Right forelimb (tissue), 1 donor: ENCODE measurements at places on chromosomes 3 and 15.

DNA sequence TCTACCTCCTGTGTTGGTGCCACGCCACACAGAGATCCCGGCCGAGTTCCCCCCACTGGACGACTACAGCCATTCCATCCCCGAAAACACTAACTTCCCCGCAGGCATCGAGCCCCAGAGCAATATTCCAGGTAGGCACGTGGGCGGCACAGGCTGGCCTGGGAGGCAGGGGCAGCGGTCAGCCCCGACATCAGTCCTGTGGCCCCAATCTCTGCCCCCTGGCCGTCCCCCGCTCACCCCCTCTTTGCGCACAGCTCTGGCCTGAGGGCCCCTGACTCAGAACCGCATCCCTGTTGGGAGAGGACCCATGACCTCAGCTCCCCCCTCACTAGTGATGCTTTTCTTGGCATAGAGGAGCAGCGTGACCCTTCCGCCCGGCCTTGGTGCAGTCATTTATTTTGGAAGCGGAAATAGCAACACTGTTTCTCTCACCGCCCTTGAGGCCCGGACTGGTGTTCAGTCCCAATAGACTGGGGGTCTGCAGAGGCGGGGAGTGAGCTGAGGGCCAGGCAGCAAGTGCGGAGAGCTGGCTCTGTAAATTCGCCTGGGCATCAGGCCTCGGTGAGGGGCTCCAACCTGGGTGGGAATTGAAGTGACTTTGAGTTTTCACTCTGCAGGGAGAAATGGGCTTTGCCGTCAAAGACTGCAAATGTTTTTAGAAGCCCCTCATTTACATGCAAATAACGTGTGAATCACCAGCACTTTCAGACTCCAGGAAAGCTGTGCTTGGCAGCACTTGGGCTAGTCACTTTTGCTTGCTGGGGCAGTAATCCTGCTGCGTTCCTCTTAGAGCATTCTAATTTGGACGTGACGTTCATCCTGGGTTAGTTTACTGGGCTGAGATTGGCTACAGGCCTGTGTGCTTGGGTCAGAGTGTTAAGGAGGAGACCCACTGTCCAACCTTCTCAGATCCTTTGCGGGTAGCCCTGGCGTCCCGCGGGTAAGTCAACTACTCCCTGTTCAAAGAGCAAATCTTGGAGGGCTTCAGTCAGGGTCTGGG, 88.9 kb downstream of the AAGAB start:
- peak; percentile 58 for DNase-seq

GRCh38 chr15:101841656-101842055, 29.7 kb downstream of the OR4F15 start:
- no peak for DNase-seq

- no peak for DNase-seq
These were observed 201.4 kb downstream of the SSR3 start for GRCh38 chr3:156353563-156353962.

DNA sequence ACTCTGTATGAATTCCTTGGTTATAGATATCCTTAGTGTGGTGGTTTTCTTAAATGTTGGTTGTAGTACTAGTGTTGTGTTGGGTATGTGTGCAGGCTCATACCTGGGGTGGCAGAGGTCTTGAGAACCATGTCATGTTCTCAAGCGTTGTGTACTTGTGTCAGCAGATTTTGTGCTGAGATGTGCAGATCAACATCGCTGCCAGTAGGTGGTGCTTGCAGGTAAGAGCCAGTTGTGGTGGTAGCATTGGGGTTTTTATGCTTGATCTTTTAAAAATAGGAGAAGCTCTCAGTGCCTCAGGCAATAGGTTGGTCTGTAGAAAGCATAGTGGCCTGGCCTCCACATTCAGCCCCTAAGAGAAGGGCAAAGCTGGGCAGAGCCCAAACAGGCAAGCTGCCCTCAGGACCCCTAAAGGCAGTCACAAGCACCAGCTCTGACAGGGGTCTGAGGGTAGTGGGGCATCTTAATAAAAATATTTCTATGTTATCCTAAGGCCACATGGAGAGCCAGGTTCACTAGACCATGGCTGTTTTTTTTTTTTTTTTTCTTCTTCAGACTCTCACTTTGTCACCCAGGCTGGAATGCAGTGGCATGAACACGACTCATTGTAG, 164.0 kb downstream of the IL20RB start:
- no peak for DNase-seq

DNA sequence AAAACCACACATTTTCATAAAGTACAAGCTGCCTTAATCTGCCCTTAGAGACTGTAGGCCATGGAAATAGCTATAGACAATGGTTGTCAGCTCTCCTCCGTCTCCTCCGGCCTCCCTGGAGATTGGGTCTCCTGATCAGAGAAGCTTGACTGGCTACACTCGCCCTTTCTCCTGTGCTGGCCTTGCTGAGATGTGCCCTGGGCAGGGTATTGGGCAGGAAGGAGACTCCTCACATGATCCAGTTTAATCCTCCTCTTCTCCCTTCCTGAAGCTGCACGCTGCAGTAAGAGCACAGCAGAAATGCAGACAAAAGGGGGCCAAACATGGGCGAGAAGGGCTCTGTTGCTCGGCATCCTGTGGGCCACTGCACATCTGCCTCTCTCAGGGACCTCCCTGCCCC, at the start of gene SLC24A5:
Gene SLC24A5 (plus strand): TSS at position 246 of the 400 bp plus-strand sequence. CDS start 55 bp downstream, at position 301.
- DNase-seq: no peak

DNA sequence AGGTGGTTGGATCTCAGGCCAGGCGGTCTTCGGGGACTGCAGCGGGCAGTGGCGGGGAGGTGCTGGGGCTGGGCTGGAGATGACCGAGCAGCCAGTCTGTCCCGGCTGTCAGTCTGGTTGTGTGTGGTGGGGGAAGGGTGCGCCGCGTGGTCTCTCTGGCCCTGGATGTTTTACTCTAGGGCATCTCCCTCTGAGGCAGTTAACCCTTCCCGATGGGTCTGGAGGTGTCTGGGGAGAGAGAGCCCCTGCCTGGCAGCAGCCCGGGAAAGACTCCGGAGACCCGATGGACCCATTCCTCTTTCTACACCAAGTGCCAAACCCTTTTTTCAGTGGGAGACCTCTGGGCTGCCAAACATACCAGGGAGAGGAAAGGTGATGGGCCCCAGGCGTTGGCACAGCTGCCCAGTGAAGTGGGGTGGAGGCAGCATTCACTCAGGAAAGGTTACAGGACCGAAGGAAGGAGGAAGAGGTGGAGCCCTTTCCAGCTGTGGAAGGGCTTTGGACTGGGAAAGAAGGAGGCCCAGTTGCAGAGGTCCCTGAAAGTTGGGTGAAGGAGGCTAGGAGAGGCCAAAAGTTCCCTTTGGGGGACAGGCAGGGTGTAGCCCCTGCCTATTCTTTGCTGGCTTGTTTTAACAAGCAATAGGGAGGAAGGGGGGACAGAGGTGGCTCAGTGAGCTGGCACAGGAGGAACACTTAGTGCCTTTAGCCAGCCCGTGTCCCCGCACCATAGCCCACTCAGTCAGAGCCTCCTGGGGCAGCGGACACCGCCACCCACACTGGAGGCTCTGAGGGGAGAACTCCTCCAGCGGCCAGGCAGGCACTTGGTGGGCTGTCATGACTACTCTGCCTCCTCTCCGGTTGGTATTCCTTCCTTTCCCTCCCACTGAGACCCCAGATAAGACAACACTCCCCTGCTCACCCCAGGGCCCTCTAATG, 2.7 kb upstream of the BAHD1 start:
- no peak for DNase-seq

DNA sequence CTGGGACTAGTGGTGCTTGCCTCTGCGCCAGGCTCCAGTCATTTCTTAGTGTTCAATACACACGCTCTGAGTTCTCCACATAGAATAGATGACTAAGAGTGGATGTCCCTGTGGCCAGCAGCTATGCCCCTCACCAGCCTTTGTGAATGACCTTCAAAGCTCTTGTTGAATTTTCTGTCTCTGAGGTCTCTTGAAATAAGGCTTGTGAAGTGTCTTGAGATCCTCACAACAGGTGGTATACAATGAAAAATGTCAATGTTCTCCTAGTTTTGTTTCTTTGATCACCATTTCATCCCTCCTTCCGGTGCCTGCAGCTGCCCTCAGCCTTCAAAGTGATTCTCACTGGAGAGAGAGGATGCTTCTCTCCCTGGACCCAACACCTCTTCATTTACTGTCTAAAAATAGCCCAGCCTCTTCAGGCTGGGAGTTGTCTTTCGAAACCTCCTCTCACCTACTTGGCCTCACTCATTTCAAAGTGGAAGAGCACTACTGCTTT, 5.4 kb downstream of the MAPKBP1 start:
- DNase-seq: no peak

DNA sequence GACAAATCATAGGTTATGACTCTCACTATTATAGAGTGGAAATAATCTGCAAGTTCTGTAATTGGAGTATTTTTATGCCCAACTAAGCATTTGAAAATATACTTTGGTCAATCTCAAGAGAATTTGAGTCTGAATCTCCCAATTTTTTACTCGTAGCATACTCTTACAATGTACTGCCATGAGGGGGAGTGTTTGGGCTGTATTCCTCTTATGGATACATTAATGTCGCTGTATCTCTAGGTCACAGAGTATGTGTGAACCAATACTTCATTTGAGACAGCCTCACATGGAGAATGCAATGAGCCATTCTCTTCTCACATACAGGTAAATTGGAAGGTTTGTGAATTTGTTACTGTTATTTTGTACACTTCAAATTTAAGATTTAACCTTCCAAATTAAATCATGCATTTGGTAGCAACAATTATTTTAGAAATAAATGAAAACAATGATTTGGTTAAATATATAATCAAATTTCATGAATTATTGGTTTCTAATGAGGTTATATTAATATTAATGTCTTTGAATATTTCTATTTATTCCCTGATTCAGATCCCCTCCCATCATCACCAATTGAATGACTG, 5.5 kb upstream of the CD200 start:
- DNase-seq: no peak

- no peak for DNase-seq
These were observed 17.8 kb upstream of the MUC13 start for GRCh38 chr3:124952282-124952855.

DNA sequence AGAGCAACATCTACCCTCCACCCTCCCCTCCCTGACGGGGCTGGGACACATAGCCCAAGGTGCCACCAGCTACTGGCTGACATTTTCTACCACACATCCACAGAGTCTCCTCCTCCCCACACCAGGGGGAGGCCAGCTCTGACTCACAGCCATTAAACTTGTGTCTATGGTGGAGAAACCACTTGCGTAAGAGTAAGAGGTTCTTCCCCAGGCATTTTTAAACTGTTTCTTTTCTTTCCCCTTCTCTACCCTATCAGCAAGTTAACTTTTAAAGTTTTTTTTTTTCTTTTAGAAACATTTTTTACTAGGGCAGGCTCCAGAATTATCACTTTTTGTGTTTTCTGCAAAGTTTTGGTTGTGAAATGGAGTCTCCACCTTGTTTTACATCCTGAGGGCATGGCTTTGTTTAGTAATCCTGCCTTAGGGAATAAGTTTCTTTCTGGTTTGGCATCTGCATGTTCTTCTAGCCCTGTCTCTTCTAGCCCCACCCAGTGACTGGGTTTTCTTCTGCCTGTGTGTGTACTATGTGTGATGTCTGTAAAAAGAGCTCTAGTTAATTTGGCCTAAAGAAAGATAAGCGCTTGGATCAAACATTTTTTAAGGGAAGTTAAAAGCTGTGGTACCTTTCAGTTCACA, 148.8 kb upstream of the GADL1 start:
- DNase-seq: no peak

DNA sequence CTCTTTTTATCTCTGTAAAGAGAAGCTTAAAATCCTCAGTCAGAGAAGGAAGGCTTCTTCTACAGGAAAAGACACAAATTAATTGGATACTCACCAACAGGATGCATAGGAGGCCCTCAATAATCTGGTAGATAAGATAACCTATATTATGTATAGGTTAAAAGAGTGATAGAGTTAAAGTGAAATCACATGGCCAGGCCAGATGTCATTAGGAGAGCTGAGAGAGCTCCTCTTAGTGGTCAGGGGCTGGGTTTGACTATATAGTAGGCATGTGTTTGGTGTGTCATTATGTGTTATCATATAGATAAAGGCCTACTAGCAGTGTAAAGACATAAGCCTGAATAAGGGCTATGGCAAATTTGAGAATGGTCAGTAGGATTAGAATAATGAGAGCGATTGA, 479.3 kb downstream of the EPHA3 start:
- no peak for DNase-seq

DNA sequence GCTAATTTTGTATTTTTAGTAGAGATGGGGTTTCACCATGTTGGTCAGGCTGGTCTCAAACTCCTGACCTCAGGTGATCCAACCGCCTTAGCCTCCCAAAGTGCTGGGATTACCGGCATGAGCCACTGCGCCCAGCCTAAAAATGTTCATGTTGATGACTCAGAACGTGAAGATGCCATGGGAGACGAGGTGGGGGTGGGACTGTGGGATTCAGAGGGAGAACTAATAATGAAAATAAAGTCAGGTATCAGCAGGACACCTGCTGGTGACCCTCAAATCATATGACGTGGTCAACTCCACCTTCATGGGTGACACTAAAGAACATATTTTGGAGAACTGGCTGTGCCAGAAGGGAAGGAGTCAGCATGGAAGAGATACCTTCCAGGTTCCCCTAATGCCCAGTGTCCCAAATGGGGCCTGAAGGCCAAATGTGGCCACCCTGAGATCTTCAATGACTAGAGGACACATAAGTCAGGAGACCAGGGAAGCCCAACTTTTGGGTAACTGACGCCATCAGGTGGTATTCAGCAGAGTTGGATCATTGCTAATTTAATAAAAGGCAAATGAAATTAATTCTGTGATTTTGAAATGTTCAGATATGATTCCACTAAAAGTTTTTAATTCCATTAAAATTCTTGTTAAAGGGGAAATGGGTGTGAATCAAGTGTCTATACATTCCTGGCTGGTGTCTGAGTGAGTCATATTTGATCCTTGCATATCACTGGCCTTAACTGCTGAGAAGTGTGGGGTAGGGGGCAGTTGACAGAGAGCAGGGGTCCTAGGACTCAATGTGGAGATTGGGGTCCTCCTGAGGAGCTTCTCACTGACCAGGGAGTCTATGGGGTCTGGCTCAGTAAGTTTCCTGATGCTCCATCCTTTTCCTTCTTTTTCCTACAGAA, 88.6 kb upstream of the GSK3B start:
- no peak for DNase-seq

GRCh38 chr15:77243135-77243534, 172.2 kb upstream of the TSPAN3 start:
- DNase-seq: no peak

DNA sequence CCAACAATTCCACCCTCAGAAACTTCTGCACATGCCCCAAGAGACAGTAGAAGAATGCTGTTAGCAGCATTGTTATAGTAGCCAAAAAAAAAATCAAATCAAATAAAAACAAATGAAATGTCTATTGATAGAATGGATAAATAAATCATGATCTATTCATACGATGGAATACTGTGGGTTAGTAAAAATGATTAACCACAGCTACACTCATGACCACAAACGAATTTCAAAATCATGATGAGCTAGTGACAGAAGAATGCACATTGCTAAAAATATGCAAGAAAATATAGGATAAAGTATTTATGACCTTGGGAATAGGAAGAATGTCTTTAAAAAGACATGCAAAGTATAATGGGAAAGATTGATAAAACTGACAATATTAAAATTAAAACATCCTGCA, 57.5 kb upstream of the ACAN start:
- no peak for DNase-seq

- DNase-seq: no peak
These were observed 46.6 kb downstream of the SPRED1 start for GRCh38 chr15:38299216-38299615.
